ENCODE measurements at places on chromosomes 12 and 14.

DNA sequence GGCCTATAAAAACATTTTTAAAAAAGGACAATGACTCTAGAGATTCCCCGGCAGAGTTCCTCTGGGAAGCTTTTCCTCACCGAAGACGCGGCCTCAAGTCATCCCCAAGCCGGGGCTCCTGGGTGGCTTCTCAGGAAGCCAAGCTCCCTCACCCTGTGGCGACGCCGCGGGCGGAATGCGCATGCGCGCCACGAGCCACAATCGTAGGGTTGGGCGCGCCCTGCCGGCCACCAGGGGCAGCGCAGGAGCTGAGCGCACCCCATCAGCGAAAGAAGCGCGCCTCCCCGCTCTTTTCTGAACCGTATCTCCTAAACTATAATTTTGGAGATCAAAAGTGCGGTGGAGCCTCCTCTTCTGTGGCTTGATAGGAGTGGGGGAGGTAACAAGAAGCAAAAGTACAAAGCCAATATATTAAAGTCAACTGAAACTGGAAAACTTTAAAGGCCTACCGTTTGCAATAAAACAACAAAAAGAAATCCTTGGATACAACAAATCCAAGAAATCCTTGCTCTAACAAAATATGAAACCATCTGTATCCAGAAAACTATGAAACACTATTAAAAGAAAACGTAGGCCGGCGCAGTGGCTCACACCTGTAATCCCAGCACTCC is 17.4 kb upstream of the CHFR start:
- DNase-seq: peak; percentile 87

DNA sequence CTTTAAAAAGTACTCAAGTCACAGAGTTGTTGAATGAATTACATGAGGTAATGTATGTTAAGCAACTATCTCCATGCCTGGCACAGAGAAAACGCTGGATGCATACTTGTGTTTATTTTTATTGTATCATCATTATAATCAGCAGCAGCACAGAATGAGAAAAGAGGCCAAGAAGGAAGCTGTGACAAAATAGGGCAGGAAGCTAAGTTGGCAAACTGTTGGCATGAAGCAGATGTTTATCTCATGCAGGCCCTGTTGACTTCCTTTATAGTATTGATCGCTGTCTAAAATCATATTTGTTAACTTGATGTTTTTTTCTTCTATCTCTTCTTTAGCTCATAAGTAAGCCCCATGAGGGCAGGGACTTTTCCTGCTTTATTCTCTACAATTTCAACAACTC is 466.6 kb downstream of the TRHDE start:
- DNase-seq: no peak

DNA sequence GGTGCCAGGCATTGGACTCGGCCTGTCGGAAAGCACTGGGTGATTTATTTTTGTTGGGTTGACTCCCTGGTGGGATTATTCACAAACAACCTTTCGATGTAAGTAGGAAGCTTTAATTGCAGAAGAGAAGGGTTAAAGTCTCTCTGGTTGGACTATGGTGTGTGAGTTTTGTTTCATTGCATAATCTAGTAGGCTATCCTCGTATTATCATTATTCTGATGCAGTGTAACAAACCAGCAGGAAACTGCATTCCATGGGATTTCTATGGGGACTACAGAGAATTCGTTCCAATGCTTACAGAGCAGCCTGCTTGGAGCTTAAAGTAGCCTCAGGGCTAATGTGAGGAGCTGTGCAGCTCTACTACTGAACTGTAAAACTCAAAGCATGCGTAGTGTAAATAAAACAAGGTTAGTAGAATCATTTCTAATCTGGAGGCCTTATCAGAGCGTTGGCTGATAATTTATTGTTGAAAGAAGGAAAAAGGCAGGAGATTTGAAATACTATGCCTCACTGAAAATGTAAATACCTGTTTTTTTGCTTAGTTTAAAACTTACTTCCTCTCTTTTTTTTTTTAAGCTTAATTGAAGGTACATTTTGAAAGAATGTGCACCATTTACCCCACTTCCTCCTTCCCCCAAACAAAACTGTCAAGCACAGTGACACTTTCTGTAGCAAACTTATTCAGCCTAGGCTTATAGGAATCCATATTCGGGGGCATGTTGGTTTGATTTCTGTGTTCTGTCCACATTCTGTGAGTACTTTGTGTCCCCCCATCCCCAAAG is 226.7 kb downstream of the NPAS3 start:
- no peak for DNase-seq

- DNase-seq: no peak
These were observed 797.4 kb downstream of the DIO2 start for GRCh38 chr14:79413734-79414428.

DNA sequence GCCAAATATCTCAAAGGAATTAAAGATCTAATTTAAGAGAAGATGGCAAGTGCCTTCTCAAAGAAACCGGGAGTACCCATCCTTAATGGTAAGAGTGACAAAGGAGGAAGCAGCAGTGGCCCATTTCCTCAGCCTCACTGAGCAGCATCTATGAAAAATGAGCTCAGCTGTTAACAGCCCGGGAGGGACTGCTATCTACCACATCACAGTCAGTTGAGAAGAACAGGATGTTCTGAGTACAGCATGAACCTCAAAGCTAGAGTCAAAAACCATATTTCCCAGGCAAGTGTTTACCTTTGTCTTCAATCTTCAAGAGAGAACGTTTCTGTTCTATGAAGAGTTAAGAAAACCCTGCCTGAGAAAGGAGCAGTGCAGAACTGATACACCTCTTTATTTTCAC is 115.0 kb downstream of the BTG1 start:
- no peak for DNase-seq

GRCh38 chr14:22561661-22562579 is 27.1 kb downstream of the DAD1 start:
- DNase-seq: peak; percentile 66

- DNase-seq: no peak
These were observed 109.0 kb downstream of the ESR2 start for GRCh38 chr14:64185184-64185583.

GRCh38 chr12:116373572-116374206 is 96.2 kb upstream of the MED13L start:
- no peak for DNase-seq

GRCh38 chr14:91893669-91894068 is 26.3 kb upstream of the TC2N start:
- no peak for DNase-seq

DNA sequence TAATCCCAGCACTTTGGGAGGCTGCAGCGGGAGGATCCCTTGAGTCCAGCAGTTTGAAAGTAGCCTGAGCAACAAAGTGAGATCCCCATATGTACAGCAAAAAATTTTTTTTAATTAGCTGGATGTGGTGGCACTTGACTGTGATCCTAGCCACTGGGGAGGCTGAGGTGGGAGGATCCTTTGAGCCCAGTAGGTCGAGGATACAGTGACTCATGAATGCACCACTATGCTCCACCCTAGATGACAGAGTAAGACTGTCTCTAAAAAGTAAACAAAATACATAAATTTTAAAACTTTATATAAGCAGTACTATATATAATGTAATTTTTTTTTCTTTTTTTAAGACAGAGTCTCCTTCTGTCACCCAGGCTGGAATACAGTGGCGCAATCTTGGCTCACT is 115.4 kb downstream of the ESR2 start:
- DNase-seq: no peak

- DNase-seq: no peak
These were observed 22.3 kb downstream of the PPM1H start for GRCh38 chr12:62912644-62913043.

DNA sequence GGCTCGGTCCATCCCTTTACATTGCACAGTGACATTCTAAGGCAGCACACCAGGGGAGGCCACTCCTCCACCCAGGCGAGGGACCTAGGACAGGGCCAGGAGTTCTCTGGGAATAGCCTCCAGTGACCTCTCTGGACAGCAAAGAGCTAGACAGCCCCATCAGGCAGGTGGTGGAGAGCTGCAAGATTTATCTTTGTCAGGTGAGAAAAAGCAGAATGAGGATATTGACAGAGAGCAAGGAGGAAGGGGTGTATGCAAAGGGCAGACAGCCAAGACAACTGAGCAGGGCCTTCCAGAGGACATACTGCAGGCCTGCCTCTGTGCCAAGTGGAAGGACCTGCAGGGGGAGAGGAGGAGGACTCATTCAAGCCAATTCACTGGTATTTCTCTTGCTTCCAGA is 112.4 kb upstream of the MAX start:
- no peak for DNase-seq

DNA sequence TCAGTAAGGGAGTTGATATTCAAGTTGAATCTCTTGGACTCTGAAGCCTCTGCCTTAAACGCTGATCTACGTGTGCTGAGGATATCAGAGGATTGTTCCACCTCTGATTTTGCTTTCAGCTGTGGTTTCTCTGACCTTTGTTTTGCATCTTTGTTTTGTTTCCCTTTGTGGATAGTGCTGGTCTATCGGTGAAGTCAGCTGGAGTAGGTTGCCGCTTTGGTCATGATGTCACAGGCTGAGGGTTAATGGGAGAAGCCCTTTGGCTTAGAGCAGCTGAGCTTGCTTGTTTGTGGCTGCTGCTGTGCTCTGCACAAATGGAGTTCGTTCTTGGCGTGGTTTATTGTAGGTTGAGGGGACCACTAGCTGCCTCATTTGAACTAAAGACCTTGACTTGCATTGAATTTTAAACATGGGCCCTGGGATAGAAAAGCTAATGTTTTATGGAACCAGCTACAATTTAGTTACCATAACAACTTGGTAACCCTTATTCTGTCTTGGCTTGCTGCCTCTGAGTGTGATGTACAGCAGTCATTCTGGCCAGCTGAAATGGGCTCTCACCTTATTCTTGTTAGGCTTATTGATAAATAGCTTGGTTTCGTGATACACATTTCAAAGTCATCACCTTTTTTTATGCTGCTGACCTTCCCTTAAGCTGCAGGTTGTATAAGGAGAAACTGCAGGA is 284.5 kb upstream of the E2F7 start:
- no peak for DNase-seq

DNA sequence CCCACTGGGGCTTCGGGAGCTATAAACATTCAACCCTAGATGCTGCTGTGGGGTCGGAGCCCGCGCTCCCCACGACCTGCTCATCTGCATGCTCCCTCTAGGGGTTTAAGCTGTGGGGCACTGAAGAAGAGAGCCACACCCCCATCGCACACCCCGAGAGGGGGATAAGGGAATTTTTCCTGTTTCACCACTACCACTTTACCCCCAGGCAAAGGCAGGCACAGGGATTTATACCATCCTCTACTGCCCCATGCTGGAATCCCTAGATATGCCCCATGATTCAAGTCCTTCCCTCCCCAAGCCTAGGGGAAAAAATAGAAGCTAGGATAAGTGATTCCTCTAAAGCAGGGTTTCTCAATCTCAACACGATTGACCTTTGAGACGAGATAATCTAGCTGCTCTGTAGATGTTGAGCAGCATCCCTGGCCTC is 59.9 kb upstream of the CCDC60 start:
- no peak for DNase-seq

- no peak for DNase-seq
These were observed 9.7 kb downstream of the PIK3C2G start for GRCh38 chr12:18270958-18271460.

GRCh38 chr12:31517994-31518393 is 72.9 kb downstream of the DENND5B start:
- DNase-seq: no peak

DNA sequence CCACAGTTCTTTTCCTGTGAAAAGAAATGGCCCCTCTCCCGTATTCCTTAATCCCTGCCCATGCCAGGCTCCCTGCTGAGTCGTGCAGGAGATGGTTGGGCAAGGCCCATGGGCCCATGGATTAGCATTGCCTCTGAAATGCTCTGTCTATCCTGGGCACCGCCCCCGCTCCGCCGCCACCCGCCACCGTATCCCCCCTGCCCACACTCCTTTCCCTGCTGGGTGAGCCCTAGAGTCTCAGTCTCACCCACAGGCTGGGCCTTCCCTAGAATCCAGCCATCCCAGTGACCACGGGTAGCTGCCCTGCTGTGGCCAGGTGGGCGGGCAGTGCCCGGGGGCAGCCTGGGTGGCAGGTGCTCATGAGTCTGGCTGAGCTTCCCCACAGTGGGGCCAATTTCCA is 50.6 kb downstream of the TSPAN11 start:
- no peak for DNase-seq

GRCh38 chr14:84533181-84533725 is 996.7 kb upstream of the FLRT2 start:
- DNase-seq: no peak

DNA sequence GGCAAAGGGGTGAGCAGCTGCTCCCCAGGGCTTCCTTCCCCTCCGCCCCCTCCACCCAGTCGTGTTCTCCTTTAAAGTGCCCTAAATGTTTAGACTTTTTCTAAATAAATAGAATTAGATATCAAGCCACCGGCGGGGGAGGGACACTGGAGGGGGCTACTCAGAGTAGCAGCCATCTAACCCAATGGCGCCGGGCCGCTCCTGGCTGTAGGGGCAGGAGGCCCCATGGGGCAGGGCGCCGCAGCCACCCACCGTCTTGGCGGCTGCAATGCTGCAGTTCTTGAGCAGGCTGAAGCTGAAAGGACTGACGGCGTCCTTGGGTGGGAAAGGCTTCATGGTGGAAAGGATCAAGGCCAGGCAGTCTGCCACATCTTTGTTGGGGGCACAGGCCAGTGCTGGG is 13.1 kb downstream of the SLC39A5 start:
- DNase-seq: no peak
